ENCODE measurements at places on chromosomes 5 and 9.

DNA sequence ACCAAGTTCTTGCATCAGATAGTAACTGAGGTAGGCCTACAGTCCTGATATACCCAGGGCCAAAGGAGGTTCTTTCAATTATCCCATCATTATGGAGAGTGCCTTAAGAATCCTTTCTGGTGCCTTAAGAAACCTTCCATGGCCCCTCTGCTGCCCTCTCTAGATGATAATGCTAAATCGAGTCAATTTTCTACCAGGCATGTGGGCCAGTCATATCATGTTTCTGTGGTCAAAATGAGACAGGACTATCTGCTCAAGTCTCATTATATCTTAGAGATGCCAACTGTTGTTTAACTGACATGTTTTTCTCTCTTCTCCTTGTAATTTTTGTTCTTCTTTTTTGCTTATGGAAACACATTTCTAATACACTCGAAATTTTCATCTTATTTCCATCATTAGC, 127.6 kb downstream of the EDIL3 start:
- DNase-seq: no peak

DNA sequence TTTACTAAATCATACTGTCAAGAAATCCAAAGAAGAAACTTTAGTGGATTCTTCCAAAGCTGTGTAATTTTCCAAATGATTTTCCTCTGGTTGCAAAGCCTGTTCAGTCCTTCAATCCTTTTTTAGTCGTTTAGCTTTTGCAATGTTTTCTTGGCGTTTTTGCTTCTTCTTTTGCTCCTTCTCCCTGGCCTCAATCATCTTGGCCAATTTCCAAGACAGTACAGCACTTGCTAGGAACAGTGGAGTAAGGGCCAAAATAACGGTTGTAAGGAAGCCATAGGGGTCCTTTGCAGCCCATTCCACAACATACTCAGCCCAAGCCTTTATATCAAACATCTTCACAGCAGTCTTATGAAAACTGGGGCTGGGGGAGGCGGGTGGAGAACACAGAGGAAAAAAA, 2.4 kb downstream of the SMIM15 start:
- DNase-seq: peak; percentile 51

DNA sequence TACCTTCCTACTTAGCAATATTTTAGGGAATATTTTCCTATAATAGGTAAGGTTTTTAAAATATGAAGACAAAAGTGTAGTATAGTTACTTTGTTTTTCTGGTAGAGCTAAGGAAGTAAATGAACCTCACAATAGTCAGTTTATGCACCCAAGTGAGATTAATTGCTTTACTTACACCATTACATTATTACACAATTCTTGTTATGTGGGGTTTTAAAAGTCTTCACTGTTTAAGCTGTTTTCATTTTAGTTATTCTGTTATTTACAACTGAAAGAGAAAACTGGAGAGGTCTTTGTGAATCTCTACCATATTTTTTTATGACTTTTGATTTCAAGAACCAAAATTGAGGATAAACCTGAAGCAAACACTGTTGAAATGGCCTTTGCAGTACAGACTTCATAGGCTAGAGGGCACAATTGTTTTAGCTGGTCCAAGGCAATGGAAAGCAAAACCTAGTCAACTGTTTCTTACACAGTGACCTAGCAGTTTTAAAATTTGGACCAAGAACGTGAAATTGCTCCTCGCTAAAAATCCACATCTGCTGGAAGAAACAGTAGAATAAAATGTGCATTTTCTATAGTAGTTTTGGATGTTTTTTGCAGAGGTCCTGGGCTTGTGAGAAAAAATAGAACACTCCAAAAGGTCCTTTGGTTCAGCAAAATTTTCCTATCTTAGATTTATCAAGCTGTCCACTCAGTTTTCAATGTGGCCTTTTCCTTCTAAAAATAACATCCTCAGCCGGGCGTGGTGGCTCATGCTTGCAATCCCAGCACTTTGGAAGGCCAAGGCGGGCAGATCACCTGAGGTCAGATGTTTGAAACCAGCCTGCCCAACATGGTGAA, 66.4 kb upstream of the FER start:
- peak; percentile 79 for DNase-seq

DNA sequence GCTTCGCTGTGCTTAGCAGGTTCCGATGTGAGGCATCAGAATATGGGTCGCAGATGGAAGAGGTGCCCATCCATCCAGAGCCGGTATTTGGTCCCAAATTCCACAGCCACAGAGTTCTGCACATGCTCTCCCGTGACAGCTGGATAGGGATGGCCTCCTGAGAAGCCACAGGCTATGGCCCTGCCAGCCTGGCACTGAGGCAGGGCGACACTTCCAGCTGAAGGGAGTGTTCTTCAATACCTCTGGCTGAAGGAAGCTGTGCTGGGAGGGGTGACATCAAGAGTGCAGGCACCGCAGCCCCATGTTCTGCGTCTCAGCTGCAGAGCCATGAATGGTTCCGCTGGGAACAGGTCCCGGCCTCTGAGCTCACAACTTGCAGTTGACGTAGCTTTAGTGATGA, 83.4 kb upstream of the SIMC1 start:
- no peak for DNase-seq

GRCh38 chr5:178204935-178205748, 809 bp downstream of the HNRNPAB start:
- peak; percentile 80 for DNase-seq

GRCh38 chr5:124126504-124127217, 614.7 kb downstream of the CSNK1G3 start:
- no peak for DNase-seq

DNA sequence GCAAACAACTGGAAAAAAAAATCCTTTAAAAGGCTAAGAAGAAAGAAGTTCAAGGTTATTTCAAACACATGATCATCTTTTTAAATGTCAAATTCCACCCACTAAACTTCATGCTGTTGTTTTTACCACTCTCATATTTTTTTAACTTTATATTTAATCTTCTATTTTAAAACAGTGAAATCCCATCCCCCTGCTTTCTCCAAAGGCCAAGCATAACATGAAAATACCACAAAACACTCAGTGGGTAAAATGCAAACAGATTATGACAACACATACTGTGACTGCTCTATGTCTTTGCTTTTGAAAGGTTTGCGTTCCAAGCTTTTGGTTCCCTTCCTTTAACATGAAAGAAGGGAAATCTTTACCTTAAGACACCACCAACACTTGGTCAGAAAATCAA, 127.6 kb downstream of the SNCAIP start:
- DNase-seq: no peak

DNA sequence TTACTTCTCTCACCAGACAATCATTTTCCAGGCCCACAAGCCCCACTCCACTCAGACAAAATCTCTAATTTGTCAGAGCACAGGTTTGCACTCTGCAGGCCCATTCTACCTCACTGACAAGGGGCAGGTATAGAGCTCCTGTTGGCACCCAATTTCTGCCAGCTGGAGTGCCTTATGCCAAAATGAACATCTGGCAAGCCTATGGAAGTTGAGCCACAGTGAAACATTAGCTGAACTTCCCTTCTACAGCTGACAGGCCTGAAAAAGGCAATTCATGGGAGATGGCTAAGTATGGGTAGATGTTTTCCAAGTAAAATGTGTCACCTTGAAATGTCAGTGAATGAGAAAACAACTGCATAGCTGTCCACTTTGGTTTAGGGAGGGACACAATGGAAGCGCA, 87.0 kb downstream of the SPOCK1 start:
- DNase-seq: no peak

GRCh38 chr9:126205265-126205664, 121.4 kb upstream of the MVB12B start:
- DNase-seq: peak; percentile 25

- no peak for DNase-seq
These were observed 839 bp downstream of the GABRG2 start for GRCh38 chr5:162068412-162068811.

DNA sequence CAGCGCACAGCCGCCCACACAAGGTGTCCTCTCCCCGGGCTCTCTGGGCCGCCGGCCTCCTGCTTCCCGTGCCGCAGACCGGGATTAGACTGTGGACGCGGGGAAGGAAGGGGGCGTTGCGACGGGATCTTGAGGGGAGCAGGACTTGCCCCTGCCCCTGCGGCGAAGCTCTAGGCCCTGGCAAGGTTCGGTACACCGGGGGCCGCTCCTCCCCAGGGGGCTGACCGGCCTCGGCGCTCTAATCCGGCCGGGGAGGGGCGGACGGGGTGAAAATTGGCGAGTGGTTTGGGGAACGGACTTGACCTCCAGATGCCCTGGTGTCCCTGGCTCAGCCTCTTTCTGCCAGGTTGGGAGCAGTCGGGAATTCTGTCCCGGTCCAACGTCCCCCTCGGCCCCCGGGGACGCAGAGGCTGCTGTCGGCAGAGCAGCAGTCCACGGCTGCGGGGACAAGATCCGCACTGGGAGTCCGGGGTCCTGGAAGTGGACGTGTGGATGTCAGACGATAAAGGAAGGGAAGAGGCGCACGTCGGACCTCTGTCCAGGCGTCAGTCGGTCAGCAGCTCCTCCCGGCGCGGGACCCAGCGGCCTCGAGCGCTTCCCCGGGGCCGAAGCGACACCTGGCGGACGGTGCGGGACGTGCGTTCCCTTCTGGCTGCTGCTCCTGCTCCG, 1.9 kb upstream of the CNTFR start:
- peak; percentile 76 for DNase-seq

- DNase-seq: no peak
These were observed 257.6 kb upstream of the EDIL3 start for GRCh38 chr5:84642324-84642723.

DNA sequence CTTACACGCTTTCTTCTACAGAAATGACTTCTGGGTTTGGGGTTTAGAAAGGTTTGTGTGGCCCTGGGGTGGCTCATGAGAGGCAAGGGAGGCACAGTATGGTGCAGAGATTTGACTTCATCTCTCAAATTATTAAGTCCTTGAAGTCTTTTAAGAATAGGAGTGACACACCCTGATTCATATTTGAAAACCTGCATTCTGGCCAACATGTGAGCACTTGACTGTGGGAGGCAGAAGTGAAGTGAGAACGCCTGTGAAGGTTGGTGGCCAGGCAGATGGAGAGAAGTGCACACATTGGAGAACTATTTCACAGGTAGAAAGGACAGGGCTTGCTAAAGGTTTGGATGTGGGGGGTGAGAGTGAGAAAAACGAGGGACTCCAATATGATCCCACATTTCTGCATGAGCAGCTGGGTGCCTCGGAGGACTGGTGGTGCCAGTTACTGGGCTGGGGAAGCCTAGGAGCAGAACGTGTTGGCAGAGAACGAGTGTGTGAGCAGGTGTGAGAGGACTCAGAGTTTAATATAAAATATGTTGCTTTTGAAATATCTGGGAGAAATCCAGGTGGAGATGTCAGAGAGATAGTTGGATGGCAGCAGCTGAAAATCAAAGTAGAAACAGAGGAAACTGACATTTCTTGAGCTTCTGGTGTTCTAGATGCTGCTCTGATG, 240.0 kb upstream of the ADAMTSL1 start:
- DNase-seq: no peak

- DNase-seq: no peak
These were observed 48.6 kb upstream of the FCN1 start for GRCh38 chr9:134966270-134966669.

DNA sequence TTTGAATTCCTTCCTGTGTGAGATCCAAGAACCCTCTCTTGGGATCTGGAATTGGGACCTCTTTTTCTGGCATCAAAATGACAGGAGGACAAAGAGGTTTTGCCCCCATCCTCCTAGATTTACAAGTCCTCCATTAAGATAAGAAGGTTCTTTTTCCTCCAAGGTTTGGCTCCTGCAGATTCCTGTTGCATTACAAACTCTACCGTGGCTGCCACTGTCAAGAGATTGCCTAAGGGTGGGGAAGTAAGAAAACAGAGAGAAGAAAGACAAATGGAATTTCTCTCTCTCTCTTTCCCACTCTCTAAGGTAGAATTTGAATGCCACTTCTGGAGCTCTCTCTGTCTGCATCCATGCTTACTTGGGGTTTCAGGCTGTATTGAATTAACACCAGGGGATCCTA, 12.0 kb upstream of the SVEP1 start:
- no peak for DNase-seq

- no peak for DNase-seq
These were observed 41.5 kb downstream of the KCNIP1 start for GRCh38 chr5:170545313-170545712.

DNA sequence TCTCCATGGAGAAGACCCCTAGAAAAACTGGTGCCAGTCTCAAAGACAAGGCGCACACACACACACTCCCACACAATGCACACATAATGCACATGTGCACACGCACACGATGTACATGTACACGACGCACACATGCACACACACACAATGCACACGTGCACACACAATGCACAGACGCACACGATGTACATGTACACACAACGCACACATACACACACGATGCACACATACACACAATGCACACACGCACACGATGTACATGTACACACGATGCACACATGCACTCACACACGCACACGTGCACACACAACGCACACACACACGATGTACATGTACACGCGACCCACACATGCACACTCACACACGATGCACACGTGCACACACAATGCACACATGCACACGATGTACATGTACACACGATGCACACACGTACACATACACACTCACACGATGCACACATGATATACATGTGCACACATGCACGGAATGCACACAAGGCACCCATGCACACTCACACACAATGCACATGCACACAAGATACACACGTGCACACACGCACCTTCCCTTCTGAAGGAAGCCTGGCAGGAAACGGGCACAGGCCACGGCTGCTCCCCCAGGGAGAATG, 76.5 kb downstream of the VAV2 start:
- DNase-seq: no peak

- DNase-seq: no peak
These were observed 1.0 kb downstream of the PRDM6 start for GRCh38 chr5:123089914-123090660.

DNA sequence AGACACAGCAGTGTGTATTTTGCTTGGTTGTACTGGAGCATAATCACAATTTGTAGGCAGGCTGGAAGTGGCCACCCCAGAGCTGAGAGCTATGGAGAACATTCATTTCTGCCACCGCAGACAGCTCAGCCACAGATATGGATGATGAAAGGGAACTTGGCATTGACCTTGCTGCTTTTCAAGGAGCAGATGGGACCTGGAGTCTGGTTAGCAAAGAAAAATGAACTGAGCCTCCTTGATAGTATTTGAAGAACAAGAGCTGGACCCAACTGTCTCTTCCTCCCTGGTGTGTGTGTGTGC, 395.2 kb upstream of the ZNF462 start:
- DNase-seq: no peak

DNA sequence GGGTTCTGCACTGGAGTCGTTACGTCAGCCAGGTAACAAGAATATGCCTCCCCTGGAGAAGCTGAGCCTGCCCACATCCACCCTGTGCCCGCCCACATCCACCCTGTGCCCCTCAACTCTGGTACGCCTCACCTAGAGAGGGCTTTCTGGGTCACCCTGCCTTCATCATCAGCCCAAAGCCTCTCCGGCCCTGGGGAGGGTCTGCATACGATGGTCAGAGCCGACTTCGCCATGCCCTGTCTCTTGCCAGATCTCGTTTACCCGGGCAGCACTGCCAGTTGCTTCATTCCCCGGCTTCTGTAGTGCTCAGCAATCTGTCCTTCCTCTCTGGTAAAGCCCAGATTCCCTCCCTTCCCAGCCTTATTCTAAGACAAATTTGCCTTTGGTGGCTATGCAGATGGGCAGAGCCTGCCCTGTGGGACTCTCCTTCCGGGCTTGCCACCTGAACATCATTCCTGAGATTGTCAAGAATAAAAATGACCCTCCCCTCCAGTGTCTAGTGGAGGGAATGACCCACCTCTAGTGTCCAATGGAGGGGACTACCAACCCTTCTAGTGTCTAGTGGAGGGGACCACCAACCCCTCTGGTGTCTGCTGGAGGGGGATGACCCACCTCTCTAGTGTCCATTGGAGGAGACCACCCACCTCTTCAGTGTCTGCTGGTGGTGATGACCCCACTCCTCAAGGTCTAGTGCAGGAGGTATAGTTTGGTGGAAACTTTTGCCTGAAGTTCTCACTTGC, 3.4 kb downstream of the PLEKHG4B start:
- DNase-seq: no peak

Data from inflammatory macrophage treated with lipopolysaccharide for 4 hours (primary cell).